ENCODE measurements at places on chromosomes 11 and 22.

DNA sequence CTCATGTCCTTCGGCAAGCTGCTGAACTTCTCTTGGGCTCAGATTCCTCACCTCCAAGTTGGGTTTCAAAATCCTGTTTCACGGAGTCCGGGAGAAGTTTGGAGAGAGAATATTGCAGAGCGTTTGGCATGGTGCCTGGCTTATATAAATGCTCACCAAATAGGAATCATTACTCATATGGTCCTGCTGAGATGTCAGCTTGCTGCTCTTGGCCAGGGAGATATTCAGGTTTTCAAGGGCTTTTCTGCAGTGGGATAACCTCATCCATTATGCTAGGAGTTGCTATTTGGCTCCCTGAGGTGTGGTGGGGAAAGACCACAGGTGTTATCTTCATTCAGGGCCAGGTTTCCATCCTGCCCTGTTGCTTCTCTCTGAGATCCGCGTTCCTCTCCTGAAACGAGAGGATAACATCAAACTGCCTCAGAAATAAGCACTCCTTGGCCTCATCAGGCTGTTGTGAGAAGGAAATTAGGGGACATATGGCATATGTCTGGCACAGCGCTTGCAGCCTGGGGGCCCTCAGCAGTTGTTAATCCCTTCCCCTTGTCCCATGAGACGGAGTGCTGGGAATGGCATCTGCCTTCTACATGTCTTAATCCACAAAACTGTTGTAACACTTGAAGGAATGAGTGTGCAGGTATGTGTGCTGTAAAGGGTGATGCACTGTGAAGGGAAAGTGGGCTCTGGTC, 29.9 kb upstream of the ACER3 start:
- no peak for DNase-seq

GRCh38 chr11:45252134-45252856, 33.8 kb downstream of the SYT13 start:
- peak; percentile 5 for DNase-seq

- DNase-seq, result no peak
Observed at GRCh38 chr11:92050305-92050704, 174.3 kb upstream of the FAT3 start.

GRCh38 chr11:92929653-92930052, 39.8 kb upstream of the MTNR1B start:
- no peak for DNase-seq

- no peak for DNase-seq
Observed at GRCh38 chr11:64885367-64886286, 7.2 kb upstream of the EHD1 start.

- no peak for DNase-seq
Observed at GRCh38 chr11:57605028-57605420, 7.5 kb downstream of the SERPING1 start.

DNA sequence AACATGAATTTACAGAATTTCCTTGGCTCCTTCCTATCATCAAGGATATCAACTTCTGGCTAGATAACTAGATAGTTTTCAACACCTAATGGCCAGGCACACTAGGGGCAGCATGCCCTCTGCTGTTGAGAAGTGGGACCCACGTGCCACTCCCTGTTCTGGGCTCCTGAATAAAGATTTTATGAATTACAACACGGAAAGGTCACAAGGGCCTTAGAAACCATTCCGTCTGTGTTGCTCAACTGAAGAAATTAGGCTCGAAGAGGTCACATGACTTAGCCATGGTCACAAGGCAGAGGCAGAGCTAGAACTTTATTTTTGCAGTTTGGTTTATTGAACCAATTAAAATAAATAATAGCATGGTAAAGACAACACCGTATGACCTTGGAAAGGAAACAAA, 36.0 kb downstream of the PRCP start:
- DNase-seq, result no peak

DNA sequence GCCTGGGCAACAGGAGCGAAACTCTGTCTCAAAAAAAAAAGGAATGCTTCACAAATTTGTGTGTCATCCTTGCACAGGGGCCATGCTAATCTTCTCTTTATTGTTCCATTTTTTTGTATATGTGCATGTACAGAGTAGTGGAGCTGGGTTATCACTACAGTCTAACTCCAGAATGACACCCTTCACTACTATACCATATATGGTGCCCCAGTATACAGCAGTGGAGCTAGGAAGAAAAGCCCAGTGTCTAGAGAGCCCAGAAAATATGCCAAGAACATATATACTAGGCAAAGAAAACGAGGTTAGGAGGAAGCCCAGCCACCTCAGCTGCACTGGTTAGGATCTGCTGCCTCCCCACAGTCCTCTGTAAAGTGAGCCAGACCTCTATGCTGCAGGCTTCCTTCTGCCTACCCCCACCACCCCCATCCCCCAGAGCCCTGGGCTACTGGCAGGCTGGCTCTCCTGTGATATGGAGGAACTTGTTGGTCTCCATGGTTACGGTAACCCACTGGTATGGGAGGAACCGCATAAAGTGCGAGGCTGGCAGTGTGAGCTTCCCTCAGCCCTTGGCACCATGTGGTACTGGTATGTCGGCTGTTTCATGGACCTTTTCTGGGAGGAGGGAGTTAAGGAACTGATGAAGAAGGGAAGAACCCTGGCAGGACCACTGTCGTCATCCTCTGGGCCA, 34.3 kb downstream of the RCOR2 start:
- no peak for DNase-seq

DNA sequence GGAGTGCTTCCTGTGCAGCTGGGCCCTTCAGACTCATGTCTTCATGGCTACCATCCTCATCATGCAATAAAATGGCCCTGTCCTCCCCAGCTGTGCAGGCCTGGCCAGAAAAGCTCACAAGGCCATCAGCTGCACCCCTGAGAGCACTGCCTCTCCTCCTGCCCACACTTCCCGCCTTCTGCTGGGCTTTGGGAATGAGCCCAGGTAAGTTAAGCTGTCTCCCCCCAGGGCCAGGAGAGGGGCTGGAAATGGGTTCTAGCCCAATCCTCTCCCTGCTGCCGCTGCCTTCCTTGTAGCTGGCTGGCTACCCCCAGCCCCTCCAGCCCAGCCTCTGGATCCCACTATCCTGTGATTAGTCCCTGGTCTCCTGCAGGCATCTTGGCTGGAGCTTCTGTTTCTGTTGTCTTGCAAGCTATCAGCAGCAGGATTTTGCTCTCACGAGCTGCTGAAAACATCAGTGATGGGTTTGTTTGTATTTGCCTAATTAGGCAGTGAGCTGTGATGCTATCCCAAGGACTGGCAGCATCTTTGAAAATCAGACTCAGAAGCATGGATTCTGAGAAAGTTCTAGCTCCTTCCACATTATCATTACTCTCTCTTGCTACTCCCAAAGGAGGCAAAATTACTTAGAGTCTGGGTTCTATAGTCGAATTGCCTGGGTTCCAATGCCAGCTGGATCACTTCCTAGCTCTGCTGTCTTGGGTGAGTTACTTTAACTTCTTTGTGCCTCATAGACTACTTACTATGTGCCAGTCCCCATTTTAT, 168.1 kb downstream of the ST3GAL4 start:
- DNase-seq, result no peak

GRCh38 chr11:64741375-64742086, 2.4 kb downstream of the RASGRP2 start:
- DNase-seq, result no peak

DNA sequence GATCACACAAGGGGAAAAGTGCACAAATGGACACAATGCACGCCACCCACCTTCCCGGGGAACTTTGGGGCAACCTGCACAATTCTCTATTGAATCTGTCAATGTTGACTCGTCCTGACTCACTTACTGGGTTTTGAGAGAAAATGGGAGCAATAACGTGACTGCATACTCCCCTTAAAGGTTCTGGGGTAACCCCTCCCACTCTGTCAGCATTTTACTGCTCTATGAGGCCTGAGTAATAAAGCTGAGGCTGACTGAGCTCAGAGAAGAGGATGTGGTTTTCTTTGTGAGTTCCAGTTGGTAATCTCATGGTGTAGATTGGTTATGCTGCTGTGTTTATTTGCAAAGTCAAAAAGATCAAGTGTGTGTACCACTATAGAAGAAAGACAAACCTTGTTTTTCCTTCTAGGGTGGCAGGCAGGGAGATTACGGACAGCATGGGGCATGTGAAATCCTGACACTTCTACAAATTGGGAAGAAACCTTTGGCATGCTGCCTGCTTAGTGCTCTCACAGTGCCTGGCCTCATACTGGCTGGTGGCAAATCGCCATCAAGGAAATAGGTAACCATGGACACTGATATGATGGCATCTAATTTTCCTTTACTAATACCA, 16.1 kb upstream of the APOA1 start:
- DNase-seq, result peak; percentile 37

DNA sequence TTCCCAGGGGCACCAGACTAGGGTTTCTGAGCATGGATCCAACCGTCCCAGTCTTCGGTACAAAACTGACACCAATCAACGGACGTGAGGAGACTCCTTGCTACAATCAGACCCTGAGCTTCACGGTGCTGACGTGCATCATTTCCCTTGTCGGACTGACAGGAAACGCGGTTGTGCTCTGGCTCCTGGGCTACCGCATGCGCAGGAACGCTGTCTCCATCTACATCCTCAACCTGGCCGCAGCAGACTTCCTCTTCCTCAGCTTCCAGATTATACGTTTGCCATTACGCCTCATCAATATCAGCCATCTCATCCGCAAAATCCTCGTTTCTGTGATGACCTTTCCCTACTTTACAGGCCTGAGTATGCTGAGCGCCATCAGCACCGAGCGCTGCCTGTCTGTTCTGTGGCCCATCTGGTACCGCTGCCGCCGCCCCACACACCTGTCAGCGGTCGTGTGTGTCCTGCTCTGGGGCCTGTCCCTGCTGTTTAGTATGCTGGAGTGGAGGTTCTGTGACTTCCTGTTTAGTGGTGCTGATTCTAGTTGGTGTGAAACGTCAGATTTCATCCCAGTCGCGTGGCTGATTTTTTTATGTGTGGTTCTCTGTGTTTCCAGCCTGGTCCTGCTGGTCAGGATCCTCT, 709 bp downstream of the MRGPRX4 start:
- DNase-seq, result no peak

DNA sequence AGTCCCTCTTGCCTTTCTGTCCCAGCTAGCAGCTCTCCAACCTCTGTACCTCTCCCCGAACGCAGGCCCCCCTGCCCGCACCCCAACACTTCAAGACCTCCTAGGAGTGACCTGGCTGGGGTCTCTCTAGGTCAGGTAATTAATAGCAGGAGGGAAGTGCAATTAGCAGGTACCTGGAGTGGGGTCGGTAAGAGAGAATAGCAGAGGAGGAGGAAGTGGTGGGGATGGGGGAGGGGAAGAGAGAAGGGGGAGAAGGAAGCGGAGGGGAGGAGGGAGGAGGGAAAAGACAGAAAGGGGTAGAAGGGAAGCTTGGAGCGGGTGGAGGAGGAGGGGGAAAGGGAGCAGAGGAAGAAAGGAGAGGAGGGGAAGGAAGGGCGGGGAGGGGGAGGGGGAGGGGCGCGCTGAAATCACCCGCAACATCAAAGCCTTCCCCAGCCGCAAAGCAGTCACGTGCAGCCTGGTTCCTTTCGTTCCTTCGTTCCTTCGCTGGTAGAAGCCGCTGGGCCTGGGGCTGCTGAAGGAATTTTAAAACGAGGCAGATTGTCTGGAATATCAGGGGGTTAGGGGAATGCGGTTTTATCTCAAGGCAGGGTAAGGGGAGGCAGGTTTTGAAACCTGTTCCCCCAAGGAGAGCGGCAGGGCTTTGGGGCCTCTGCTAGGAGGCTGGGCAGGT, 29.3 kb upstream of the TCF20 start:
- peak; percentile 36 for DNase-seq

DNA sequence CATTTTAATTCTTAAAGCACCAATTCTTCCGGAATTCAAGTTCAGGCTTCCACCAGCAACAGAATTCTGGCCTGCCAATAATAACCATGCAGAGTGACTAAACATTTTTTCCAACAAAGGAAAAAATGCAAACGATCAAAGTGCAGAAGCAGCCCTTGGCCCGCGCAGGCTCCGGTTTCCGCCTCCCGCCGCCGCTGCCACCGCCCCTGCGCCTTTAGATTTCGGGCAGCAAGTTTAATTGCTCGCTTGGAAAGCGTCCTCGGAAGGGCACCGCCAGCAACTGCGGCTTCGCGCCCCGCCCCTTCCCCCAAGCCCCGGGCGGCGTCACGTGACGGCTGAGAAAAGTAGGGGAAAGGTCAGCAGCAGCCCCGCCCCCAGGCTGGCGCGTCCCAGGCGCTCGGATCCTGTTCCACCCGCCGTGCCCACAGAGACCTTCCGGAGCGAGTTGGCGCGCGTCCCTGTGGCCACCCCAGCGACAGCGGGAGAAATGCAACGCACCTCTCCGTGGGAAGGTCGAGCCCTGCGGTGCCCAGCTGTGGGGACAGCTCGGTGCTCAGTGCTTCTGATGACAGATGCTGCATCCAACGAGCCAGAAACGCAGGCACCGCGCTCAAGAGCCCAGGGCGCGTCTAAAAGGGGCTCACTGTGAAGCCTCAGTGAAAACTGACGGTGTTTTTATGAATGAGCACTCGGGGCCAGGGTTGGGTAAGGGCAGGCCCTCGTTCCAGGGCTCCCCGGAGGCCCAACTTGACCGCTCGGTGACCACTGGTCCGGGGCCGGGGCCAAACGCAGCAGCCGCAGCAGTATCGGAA, 2.5 kb downstream of the CPT1A start:
- DNase-seq, result peak; percentile 90

- no peak for DNase-seq
Observed at GRCh38 chr11:86575208-86575855, 97.1 kb downstream of the ME3 start.

DNA sequence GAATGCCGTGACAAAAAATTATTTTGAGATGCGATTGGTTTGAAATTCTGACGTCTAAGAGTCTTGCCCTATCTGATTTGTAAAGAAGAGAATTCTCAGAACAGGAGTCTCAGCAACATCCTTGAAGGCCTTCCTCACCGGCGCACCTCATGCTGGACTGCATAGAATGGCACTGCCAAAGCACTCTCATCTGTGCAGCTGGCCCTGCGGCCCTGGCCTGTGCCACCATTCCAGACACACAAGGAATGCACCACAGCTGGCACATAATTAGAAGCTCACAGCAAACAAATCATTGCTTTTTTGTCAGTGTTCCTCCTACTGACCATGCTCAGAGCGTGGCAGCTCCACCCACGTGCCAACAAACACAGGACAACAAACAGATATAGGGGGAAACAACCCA, 166.0 kb downstream of the KIRREL3 start:
- DNase-seq, result no peak

GRCh38 chr11:60498399-60498798, 5.8 kb downstream of the MS4A12 start:
- no peak for DNase-seq
